IMR-90 (cell line): ENCODE measurements at places on chromosomes 13 and 19. TPM values are rescaled to one million over a fixed set of nuclear protein-coding genes. Genes with fewer than 3 reads are reported as not detected.

The SIGLEC5 gene
- not detected in 2 replicates for total RNA-seq

The CACNA1A gene
- total RNA-seq = 5.3 and 5.9 TPM in 2 replicates

The CD70 gene
- total RNA-seq = not detected in 2 replicates

The NDUFA3 gene
- total RNA-seq = 7.9 and 24.7 TPM in 2 replicates

- no peak for DNase-seq
Measured at GRCh38 chr13:54633456-54633855, 1604.8 kb downstream of the OLFM4 start.

- DNase-seq = peak; percentile 31
Measured at GRCh38 chr13:112968910-112969691, at the start of gene MCF2L. TSS of gene MCF2L (plus strand) at chr13:112969214. CDS start at chr13:112969380, 166 bp downstream.

The SRRM5 gene
- not detected in 2 replicates for total RNA-seq

The GADD45GIP1 gene
- total RNA-seq = 13.3 and 22.5 TPM in 2 replicates

- DNase-seq = peak; percentile 80
Measured at GRCh38 chr19:45615795-45616703, 14.0 kb upstream of the GPR4 start.

DNA sequence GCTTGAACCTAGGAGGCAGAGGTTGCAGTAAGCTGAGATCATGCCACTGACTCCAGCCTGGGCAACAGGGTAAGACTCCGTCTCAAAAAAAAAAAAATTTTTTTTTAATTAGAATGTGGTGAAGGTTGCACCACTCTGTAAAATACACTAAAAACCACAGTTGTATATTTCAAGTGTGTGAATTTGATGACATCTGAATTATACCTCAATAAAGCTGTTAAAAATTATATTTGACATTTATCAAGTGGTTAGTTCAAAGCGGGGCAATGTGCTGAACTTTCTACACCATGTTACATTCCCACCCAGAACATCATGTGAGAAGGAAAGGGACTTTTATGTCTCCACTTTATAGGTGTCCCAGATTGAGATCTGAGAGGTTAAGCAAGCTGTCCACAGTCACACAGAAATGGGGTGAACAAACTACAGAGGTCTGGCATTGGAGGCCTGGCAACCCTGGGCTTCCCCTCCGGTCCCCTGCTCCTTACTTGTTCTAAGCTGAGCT is 5.9 kb upstream of the S1PR5 start:
- no peak for DNase-seq

DNA sequence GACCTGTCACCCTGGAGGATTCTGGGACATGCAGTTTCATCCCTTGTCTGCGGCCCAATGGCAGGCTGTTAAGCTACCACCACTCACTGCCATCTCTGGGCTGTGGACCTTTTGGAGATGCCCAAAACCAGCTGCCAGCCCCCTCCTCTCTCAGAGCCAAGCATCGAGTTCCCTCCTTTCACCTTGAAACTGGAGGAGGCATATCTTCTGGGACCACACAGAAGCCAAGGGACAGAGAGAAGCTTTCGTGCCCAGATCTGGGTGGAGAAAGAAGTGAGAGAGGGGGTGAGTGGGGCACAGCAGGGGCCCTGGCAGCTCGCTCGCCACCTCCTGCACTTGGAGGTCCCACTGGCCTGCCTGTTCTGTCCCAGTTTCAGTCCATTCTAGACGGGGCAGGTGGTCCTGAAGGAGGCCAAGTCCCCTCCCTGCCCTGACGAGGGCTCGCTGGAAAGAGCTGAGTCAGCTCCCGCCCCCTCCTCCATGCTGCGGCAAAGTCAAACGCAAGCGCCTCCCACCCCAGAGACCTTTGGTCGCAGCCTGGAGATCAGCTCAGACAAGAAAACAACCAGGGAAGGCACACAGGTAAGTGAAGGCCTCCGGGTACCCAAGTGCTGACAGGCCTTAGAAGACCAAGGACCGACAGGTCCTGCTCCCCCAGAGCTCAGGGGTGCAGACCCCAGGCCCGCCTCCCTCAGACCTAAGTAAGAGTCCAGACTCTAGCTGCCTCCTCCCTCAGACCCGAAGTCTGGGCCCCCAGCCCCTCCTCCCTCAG is 3.8 kb downstream of the BCAT2 start:
- peak; percentile 39 for DNase-seq

DNA sequence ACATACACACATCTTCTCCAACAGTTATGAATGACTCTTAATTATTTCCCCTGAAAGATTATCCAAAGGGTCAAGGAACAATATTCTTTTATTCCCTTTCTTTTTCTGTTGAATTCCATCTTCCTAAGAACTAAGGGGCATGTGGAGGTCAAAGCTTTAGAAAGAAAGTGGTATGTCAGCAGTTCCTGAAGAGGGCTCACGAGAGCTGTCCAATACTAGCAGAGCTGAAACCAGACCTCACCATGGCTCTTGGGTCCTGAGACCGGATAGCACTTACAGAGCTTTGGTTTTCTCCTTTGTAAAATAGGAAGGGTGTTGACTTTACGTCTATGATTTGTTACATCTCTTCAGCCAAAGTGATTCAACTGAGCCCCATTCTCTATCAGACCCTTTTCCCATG is 109.8 kb upstream of the FREM2 start:
- DNase-seq = no peak
